ENCODE measurements at places on chromosomes 3 and 15.

- peak; percentile 71 for DNase-seq
These were observed 243.8 kb upstream of the CHRM5 start for GRCh38 chr15:33724321-33725036.

GRCh38 chr3:11251807-11252176 lies 20.4 kb upstream of the ATG7 start:
- no peak for DNase-seq

- no peak for DNase-seq
These were observed 1.8 kb downstream of the ARL8B start for GRCh38 chr3:5123937-5124336.

DNA sequence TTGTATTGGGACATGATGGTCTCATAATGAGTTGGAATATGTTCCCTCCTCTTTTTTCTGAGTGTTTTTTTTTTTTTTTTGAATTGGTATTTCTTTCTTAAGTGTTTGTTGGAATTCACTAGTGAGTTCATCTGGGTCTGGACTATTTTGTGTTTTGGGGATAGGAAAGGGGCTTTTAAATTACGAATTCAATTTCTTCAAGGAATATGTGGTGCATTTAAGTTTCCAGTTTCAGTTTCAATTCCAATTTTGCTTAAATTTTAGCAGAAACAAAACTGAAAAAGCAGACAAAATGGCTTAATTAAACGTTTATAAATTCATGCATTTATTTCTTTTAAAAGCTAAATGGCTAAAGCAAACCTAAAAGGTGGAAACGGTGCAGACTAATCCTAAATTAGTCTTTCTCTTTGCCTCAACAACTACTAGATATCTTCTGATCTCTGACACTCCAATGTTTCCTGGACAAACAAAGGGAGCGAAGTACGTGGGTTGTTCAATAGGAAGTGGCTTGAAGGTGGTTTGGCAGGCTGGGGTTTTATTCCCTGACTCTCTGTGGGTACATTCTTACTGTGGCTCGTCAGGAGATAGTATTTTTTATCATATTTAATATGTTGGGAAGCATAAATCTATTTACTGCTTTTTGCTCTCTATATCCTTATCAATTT lies 50.0 kb upstream of the CORO2B start:
- DNase-seq: no peak

- no peak for DNase-seq
These were observed 14.5 kb downstream of the MAP6D1 start for GRCh38 chr3:183810643-183811594.

DNA sequence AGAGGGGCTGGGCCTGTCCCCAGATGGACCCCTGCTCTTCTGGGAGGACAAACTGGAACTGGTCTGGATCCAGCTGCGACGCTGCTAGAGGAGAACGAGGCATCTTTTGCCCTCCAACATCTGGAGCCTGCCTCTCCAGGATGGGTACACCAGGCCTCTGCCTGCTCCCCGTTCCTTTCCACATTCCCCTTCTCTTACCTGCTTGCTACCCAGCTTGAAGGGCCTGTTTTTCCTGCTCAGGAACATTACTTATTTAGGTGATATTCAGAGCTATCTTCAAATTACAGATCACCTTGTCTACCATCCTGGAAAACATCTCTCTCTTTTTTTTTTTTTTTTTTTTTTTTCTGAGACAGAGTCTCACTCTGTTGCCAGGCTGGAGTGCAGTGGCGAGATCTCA lies 64.0 kb downstream of the CHRD start:
- no peak for DNase-seq

GRCh38 chr3:64645243-64645642 lies 42.6 kb downstream of the ADAMTS9 start:
- no peak for DNase-seq

DNA sequence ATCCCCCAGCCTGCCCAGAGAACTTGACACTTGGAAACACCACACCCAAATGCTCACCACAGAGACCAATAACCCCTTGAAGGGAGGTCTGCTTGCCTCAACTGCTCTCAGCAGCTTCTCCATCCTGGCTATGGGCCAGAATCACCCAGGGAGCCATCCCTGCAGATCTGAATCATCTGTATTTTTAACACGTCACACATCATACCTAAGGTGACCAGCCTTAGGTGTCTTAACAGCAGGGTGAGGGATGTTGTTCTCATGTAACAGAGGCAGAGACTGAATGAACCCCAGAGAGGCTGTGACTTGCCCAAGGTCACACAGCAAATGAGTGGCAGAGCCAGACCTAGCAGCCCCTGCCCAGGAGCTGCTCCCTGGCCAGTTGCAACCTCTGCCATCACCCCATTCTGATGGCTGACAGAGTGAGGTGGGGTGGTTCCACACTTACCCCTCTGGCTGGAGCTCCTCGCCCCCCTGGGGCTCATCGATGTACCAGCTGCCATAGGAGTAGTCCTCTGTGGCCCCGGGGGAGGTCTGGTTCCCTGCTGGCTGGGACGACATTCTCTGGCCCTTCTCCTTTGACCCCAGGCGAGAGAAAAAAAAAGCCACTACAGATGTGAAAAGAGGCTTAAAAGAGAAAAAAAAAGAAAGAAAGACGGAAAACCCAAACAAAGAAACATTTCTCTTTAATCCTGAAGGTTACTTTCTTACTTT lies 722 bp downstream of the STRA6 start:
- no peak for DNase-seq

DNA sequence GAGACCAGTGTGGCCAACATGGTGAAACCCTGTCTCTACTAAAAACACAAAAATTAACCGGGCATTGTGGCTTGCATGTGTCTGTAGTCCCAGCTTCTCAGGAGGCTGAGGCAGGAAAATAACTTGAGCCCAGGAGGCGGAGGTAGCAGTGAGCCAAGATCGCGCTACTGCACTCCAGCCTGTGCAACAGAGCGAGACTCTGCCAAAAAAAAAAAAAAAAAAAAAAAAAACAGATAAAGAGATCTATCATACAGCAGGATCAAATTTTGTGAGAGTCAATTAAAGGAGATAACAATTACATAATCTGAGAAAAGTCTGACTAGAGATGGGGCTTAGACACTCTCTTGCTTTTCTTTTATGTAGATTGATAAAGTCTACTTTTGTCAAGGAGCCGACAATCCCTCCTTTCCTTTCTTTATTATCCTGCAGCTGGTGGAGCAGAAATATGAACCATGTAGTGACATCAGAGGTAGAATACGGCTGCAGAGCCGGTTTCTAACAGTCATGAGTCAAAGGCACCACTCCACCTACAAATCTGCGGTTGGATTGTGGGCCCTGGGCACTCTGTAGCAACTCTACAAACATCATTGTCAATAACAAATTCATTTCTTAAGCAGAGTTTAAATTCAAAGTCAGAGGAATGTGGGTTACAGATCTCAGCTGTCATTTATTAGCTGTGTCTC lies 9.0 kb downstream of the C2CD4A start:
- DNase-seq: peak; percentile 59

GRCh38 chr15:69795601-69796000 lies 302.1 kb downstream of the TLE3 start:
- no peak for DNase-seq

DNA sequence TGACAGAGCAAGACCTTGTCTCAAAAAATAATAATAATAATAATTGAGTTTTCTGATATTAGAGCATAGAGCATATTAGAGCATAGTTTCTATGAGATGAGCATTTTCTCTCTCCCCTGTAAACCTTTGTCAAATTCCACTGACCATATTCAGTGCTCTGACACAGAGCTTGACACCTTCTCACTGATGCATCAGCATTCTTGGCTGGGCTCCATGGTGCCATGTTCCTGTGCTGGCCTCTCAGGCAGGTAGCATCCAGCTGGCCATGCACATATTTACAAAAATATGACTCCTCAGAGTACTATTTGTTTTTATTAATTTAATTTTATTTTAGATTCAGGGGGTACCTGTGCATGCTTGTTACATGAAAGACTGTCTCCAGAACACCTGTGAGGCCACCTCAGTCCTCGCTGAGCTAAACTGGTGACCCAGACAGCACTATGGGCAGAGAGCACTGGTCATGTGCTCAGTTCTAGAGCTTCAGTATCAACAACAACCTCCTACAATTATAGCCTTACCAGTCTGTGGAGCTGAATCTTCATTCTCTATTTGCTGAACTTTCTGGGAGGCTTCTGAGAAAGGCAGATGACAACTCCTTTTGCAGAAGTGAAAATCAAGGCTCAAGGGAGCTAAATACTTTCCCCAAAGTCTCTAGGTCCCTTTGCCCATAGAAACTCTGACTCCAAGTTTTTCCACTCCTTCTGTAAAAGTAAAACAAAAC lies 21.6 kb upstream of the SLC28A2 start:
- no peak for DNase-seq

DNA sequence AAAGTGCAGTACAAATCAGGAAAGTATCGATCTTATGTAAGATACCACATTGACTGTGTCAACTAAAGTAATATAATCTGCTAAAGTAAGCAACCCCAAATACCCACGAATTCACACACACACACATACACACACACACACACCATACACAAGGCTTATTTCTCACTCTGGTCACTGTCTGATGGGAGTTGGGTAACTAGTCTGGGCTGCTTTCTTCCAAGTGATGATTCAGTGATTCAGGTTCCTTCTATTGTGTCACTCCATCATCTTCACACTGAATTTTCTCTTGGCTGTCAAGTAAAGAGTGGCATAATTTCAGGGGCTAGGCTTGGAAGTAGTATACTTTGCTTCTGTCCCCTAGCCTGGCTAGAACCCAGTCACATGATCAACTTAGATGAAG lies 104.8 kb upstream of the CCDC54 start:
- DNase-seq: no peak

DNA sequence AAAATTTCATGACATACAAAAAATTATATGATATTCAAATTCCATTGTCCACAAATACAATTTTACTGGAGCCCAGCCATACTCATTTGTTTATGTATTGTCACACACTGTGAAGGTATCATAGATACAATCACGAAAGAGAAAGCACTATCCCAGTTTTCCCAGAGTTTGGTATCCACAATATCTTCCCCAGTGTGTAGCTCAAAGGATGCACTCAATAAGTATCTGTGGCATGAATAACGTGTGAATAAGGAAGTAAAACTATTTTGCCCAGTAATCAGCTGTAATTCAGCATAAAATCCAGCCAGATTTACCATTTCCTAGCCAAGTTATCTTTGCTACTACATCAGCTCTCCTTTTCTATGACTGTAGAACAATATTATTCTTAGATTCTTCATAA lies 131.3 kb upstream of the KCNMB2 start:
- DNase-seq: no peak

DNA sequence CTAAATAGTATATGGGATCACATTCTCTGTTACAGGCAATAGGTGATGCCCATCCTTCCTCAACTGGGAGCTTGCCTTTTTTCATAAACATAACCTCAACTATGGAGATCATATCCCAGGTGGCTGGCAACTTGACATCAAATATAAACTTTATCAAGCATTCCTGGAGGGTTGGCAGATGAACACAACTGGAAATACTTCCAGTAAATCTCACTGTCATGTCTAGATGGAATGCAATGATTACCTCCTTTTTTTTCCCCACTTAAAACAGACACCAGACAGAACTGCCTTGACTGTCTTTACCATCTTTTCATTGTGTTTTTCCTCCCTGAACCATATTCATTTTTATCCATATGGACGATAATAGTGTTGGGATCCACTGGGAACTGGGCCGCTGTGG lies 43.1 kb upstream of the PFN2 start:
- DNase-seq: no peak

GRCh38 chr15:89514596-89515406 lies 18.4 kb upstream of the RHCG start:
- DNase-seq: no peak

GRCh38 chr3:77328690-77329089 lies 288.8 kb downstream of the ROBO2 start:
- no peak for DNase-seq

DNA sequence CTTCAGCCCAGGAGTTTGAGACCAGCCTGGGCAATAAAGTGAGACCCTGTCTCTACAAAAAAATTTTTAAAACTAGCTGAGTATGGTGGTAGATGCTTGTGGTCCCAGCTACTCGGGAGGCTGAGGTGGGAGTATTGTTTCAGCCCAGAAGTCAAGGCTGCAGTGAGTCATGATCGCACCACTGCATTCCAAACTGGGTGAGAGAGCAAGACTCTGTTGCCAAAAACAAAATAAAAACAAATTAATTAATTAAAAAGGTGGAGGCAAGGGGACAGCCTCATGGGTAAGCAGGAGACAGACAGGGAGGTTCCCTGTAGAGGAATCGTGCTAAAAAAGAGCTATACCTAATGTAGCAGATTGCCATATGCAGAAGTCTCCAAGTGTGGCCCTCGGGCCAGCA lies 12.6 kb downstream of the HAPLN3 start:
- no peak for DNase-seq

DNA sequence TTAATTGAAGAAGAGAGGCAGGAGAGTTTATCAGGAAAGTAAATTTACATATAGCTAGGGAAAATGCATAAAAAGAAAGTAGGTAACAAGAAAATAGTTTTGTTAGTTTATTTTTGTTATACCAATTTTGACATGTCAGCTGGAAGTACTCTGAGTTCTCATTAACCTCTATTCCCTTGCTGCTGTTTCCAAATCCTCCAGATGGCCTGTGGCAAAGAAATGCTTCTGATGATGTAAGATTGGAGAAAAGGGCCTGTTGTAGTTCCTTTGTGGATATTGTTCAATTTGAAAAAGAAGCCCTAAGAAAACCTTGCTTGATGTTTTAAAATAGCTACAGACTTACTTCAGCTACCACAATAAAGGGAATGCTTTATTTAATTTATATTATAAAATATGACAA lies 192.9 kb upstream of the SLITRK3 start:
- peak; percentile 60 for DNase-seq

- DNase-seq: no peak
These were observed 88.8 kb upstream of the TBL1XR1 start for GRCh38 chr3:177286034-177286433.
